Ureter (tissue), 1 donor: ENCODE measurements at places on chromosomes 5 and 9. TPM values are rescaled to one million over a fixed set of nuclear protein-coding genes. Genes with fewer than 3 reads are reported as not detected.

- DNase-seq = no peak
Measured at GRCh38 chr5:53873235-53873634, 312.8 kb downstream of the NDUFS4 start.

GRCh38 chr5:5981562-5981961 is 396.8 kb downstream of the MED10 start:
- DNase-seq = no peak

DNA sequence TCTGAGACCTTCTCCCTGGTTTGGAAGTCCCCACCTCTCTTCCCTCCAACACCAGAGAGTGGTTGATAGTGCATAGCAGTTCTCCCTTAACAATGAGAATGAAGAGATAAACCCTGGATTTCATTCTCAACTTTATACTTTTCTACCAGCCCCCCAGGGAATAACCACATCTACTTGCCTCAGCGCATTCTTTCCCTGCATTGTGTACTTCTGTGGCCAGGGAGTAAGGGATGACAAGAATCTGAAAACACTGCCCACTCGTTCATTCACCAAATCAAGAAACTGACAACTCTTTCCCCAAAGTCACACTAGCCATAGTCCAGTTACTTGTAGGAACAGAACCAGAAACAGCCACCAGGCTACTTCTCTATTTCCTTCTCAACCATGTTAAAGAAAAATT is 46.0 kb upstream of the SPIN1 start:
- DNase-seq = no peak

DNA sequence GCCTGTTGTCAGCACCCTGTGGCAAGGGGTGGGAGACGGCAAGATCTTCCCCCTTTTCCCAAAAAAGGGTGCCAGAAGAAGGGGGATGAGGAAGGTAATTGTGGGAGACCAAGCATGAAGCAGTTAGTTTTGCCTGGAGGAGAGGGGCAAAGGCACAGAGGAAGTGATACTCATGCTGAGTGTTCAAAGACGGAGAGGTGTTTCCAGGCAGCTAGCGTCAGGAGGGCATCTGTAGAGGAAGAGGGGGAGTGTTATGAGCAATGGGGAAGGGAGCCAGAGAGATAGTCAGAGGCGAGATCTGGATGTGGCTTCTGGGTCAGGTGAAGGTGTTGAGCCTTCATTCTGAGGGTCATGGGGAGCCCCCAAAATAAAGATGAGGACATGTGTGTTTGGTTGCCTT is 26.9 kb upstream of the ADAM19 start:
- no peak for DNase-seq

GRCh38 chr9:5421163-5421562 is 16.6 kb downstream of the PLGRKT start:
- no peak for DNase-seq

DNA sequence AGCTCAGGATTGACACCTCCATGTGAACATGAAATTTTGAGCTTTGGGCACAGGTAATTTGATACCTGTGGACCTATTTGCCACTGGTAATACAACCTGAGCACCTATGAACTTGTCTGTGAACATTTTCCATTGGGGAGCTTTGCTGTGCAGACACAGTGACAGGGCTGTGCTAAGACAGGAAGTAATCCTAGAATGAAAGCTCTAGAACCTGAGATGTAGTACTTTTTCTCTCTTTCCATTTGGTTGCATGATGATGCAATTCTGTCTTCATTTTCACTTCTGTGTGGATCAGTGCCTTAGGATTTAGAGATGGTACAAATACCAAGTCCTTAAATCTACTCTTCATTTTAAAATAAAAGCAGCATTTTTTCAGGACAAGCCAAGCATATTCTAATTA is 216.9 kb downstream of the NR3C1 start:
- no peak for DNase-seq

The SLC36A2 gene
- total RNA-seq = not detected

The PKD2L2 gene
- not detected for total RNA-seq

The ABCA1 gene
- 33.4 TPM for total RNA-seq
